ENCODE measurements at places on chromosomes 3 and 15.

DNA sequence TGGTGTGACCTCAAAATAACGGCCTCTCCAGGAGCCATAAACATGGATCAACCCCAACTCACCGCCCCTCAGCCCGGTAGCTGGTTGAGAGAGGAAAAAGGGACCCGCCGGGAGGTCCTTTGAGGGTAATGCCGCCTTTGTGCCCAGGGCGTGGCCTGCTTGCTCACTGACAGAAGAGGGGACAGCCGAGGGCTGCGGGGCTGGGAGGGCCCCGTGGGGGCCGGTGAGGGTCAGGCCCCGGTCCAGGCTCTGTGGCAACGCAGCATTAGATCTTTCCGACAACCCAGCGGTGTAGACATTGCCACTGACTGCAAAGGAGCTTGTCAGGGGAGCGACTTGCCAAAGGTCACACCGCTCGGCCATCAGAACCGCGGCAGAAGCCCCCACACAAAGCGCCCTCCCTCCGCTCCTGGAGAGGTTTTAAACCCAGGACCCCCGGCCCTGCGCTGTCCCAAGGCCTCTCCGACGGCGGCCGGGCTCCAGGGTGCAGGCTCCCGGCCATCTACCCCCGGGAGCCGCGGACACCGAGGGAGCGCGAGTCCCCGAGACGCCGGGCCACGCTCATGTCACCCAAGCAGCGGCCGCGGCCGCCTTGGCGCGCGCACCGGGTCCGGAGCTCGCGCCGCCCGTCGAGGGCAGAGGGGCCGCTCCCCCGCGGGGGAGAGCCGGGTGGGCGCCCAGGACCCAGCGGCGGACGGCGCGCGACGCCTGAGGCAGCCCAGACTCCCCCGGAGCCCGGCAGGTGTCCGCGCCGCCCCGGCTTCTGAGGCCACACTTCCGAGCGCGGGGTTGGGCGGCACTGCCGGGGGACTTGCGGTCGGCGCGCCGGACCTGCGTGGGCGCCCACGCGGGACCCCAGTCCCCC is 975 bp downstream of the PCSK6 start:
- no peak for DNase-seq

DNA sequence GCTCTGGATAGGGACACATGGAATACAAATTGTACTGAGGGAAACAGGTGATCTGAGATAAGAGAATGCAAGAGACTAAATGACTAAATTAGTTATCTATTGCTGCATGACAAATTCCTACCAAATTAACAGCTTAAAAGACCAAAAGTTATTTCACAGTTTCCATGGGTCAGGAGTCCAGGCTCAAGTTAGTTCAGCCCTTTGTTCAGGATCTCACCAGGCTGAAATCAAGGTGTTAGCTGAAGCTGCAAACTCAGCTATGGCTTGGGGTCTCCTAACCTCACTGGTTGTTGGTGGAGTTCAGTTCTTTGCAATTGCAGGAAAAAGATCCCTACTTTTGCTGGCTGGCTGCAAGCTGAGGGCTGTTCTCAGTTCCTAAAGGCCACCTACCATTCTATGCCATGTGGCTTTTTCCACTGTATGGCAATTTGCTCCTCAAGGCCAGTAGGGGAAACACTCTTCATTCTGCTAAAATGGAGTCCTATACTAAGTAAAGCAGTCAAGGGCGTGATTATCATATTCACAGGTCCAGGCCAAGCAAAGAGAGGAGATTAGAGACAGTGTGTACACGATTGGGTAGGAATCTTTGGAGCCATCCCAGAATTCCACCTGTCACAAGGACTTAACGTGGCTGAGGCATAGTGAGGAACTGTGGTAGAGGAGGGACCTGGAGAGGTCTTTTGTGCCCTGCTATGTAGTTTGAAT is 53.7 kb downstream of the THRB start:
- no peak for DNase-seq

GRCh38 chr3:18901571-18901970 is 246.7 kb upstream of the KCNH8 start:
- DNase-seq: no peak

GRCh38 chr15:45128971-45129639 is 574 bp downstream of the DUOXA1 start:
- DNase-seq: no peak

GRCh38 chr15:75200765-75201615 is 692 bp upstream of the C15orf39 start:
- peak; percentile 26 for DNase-seq

- DNase-seq: no peak
These were observed 734.5 kb upstream of the CADM2 start for GRCh38 chr3:84224262-84224661.

- no peak for DNase-seq
These were observed 16.9 kb upstream of the C3orf38 start for GRCh38 chr3:88132894-88133293.

DNA sequence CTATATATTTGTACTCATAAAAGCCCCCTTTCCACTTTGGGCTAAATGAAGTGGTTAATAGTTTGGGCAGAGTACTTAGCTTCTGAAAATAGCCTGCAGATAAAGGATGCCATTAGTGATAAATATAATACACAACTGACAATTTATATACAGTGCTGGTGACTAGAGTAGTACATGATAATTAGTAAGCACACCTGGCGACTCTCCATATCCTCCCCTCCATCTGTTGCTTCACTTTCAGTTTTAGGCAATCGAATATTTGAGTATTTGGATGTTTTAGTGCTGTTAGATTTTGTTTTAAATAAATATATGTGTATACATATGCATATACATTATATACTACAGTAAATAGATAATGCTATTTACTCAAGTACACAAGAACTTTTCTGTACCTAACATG is 35.9 kb upstream of the CHMP2B start:
- DNase-seq: no peak

- DNase-seq: no peak
These were observed 1.7 kb downstream of the PLA2G4D start for GRCh38 chr15:42092398-42093318.

DNA sequence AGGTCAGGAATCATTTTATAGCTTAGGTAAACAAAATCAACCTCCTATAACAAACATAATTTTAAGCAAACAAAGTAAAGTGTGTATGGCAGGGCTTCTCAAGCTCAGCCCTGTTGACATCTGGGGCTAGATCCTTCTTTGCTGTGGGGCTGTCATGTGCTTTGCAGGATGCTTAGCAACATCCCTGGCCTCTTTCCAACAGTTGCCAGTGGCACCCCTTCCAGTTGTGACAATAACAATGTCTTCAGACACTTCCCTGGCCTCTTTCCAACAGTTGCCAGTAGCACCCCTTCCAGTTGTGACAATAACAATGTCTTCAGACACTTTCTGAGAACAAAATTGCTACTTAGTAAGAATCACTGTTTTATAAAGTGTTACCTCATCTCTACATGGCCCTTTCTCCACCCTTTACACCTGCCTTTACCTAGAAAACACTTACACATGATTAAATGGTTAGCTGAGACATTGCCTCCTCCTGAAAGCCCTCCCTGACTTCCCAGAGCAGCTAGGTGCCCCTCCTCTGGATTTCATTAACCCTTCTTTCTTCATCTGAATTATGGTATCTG is 194.0 kb upstream of the LMCD1 start:
- DNase-seq: no peak

DNA sequence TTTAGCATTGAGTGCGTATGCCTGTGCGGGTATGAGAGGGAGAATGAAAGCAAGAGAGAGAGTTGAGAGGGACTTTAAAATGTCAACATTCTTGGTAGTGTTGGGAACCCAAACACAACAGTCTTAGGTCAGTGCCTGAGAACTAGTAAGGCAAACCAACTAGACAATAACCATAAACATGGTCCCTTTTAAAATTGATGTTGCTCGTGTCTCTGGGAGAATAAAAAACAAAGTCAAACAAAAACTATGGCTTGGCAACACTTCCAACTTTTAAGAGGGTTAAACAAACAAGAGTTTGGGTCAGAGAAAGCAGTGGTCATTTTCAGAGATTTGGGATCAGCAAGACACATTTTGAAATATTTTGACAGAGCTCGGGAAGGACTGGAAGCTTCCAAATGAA is 146.7 kb upstream of the THBS1 start:
- DNase-seq: no peak

DNA sequence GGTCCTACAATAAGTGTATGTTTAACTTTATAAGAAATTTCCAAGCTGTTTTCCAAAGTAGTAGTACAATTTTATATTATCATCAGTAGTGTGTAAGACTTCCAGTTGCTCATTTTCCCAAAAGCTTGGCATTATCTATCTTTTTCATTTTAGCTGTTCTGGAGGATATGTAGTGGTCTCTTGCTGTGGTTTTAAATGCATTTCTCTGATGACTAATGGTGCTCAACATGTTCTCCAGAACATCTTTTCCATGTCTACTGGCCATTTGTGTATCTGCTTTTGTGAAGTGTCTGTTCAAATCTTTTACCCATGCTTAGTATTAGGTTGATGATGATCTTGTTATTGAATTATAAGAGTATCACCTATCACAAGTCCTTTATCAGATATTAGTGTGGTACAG is 13.3 kb downstream of the BCL2A1 start:
- no peak for DNase-seq

DNA sequence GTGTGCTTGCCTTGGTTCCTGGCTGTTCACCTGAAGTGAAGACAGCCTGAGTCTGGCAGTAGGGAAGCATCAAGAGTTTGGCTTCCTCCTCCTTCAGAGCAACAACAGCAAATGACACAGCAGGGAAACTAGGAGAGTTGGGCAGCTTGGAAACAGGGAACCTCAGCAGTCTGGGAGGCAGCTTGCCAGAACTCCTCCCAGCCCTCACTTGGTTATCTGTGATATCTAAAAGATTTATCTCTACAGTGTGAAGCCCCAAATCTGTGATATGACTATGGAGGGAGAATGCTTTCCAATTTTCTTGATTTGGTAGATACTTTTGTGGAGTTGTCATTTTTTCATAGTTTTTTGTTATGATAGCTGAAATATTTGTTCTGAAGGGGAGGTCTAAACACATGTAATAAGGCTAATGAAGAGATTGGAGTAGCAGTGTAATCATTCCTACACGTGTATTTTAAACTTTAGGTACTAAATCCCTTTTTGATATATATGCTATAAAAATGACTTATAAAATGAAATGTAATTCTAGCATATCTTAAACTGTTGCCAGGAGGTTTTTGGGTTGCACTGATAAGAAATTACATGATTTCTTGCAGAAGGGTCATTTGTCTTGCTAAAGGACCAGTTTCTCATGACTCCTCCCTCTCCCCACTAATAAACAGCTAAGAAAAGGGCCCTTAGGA is 20.8 kb downstream of the UBE2E1 start:
- no peak for DNase-seq

DNA sequence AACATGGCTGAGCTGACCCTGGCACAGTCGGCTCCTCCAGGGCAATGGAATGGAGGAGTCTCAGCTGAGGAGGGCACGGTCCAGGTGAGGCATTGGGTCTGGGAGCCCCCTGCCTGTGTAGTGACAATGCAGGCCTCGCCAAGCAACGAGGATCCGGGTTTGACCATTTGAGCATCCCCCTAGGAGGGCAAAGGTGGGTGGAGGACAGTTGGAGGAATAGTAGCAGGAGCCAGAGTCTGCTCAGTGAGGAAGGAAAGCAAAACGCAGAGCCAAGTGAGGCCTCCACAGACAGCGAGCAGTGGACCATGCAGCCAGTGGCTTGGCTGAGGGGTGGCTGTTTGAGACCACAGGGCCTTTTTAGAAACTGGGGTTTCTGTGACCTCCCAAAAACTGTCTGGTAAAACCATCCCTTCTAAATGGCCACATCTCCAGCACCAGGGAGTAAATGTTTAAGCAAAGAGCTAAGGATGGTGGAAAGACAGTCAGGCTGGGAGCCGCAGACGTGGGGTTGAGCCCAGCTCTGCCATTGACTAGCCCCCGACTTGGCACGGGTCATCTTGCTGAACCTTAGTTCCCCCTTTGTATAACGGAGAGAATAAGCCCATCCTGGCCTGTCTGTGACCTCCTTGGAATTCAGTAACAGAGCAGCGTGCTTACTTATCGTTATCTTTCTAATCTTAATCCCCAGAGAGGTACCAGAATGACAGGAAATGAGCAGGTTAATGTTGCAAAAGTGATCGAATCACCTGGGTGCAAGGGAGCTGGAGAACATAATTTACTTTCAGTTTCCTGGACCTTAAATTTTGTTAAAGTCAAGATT is 46.8 kb downstream of the CMTM6 start:
- DNase-seq: no peak

GRCh38 chr15:88230823-88231222 is 25.7 kb downstream of the NTRK3 start:
- no peak for DNase-seq

DNA sequence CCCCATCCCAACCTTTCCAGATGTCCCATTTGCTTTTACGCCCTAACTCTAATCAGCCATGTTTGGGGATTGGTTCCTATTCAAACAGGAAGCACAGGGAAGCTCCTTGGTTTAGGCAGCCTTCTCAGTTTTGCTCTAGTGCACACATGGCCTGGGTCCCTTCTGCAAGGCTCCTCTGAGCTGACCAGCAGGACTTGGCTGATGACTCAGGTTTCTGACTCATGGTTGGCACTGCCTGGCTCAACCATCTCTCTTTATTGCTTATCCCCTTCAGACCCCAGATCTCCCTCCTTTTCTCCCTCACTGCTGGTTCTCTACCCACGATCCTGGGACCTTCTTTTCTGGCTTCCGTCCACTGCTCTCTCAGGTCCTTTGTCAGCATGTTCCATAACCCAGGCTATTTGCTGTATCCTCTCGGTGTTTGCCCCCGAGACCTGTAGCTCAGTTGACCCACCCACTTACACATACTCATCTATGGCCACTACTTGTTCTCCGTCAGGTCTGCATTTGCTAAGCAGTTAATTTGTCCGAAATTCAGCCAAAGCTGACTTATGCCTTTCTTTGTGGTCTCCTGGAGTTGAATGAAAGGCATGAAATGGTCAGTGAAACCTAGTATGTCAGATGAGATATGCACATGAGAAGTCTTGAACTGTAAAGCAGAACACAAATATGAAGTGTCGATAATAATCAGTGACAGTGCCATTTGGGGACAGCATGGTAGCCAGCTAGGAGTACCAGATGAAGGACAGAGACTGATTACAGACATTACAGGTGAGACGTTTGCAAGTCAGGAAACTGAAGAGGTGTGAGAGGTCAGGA is 323.5 kb upstream of the ROPN1 start:
- DNase-seq: no peak

GRCh38 chr3:185473290-185473815 is 25.5 kb downstream of the TMEM41A start:
- DNase-seq: no peak

DNA sequence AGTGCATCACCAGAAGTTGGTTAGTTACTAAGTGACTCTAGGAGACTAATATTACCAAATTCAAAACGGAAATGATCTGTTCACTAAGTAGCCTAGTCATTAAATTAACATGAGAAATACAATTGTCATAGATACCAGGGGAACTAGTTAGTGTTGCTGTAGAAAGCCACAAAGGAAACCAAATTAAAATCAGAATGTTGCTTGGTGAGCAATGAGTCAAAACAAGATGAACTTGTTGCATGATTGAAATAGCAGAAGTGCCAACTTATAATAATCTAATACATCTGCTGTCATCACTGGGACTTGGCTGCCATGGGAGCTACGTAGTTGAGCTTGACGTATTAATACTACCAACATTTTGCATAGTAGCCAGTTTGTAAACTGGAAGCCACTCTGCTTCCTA is 458.1 kb downstream of the DIPK2A start:
- DNase-seq: no peak

GRCh38 chr15:89123181-89123525 is 34.9 kb downstream of the ABHD2 start:
- DNase-seq: no peak

GRCh38 chr3:193711166-193711485 is 118.1 kb downstream of the OPA1 start:
- DNase-seq: no peak

GRCh38 chr3:136802481-136802996 is 16.4 kb upstream of the SLC35G2 start:
- DNase-seq: no peak

All from T-helper 17 cell (primary cell).